ENCODE measurements at places on chromosomes 13 and 19. TPM values are rescaled to one million over a fixed set of nuclear protein-coding genes. Genes with fewer than 3 reads are reported as not detected.
A peak's percentile ranks its signal among the peaks of the same experiment; 100 is the strongest.

Gene ATCAY
- total RNA-seq, result 2.5 TPM

DNA sequence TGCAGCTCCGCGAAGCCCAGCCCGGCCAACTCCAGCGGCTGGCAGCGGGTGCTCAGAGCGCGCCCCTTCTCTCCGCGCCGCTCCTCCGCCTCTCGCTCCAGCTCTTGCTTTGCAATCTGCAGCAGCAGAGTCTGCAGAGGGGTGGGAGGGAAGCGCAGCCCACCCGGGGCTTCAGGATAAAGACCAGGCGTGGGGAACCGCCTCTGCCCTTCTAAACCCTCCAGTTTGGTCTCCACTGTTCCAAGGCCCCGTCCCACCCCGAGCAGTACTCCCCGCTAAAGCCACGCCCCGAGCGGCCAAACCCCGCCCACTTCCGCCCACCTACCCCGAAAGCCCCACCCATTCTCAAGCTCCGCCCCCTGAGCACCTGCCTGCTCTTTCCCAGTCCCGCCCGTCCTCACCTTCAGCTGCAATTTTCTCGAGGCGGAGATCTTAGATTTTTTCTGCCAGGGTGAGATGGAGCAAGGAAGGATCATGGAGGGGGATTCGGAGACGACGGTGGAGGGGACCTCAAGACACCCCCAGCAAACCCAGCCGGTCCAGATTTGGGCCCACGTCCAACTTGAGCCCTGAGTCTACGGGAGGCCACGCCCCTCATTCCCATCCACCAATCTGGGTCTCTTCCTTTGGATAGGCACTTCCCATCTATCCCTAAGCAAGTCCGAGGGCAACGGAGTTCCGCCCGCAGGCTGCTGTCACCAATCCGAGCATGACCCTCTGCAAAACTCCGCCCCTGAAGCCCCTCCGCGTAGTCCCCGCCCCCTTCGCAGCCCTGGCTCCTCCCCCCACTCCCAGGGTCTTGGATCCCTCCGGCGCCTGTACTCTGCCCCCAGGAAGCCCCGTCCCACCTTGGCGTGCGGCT, 1.1 kb downstream of the TNNI3 start:
- no peak for DNase-seq

- no peak for DNase-seq
These were observed 2.6 kb downstream of the MED26 start for GRCh38 chr19:16625163-16625958.

DNA sequence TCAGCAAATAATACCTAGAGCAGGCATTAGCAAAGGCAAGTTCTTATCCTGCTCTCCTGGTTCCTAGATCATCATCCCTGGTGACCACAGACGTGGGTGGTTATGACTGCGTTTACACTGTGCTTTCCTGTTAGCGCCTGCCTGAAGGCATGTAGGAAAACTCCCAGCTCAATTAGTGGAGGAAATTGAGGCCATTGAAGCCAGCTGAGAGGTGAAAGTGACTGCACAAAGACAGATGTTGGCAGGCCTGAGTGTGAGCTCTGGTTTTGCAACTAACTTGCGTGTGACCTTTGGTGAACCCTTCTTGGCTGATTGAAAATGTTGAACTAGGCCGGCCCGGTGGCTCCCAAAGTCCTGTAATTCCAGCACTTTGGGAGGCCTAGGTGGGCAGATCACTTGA, 17.5 kb upstream of the NWD1 start:
- no peak for DNase-seq

GRCh38 chr19:33064792-33065550, at the start of gene RHPN2:
Gene RHPN2, minus strand, starts transcription at chr19:33064888. Its CDS starts 36 bp downstream, at chr19:33064852.
- DNase-seq, result peak; percentile 30

DNA sequence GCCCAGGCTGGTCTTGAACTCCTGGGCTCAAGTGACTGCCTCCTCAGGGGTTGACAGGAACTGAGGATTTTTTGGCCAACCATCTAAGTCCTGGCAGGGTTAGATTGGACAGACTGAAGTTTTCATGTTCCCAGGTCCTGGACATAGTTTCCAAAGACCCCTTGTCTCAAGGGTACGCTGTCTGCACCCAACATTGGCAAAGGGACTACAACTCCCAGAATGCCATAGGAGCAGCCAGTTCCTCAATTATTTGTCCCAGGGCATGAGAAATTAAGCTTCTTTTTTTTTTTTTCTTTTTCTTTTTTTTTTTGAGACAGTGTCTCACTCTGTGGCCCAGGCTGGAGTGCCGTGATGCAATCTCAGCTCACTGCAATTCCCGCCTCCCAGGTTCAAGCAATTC, 6.9 kb downstream of the GYS1 start:
- no peak for DNase-seq

DNA sequence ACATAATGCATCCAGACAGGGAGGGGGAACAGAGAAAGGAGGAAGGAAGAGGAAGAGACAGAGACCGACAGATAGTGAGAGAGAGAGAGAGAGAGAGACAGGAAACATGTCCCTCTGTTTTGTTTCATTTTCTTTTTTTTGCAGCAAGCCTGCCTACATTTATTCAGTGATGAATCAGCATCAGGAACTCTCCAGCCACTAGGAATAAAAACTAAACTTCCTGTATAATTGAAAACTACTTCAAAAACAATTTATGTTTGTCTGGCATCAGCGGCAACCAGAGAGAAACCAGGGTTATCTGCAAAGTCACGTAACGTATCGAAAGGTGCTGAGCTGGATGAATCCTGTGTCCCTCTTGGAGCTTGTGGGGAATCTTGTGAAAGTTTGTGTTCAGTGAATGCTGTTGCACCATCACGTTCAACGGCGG, 148.6 kb upstream of the SOX21 start:
- DNase-seq, result peak; percentile 26

GRCh38 chr19:55441692-55442321, 1.3 kb downstream of the SHISA7 start:
- DNase-seq, result no peak

Measured in adrenal gland (tissue), 19 donors.